ENCODE measurements at places on chromosomes 16 and 17.

DNA sequence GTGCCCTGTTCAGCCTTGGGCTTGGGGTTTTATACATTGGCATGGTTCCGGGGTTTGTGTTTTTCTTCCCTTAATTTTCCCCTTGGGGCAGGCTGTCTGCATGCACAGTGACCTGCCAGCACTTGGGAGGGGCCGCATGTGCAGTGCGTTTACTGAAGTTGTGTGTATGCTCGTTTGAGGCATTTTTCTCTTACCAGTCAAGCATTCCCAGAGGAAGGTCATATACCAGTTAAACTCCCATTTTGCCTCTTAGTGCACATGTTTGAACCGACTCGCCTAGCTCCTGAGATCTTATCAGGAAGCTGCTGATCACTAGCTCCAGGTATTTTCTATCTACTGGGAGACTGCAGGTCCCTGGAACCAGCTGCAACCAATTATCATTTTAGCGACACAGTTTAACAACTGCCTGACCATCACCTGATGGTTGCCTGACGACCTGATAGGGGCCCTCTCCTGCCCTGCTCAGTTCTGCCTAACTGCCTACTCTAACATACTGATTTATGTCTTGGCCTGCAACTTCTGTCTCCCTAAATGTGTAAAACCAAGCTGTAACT, 51.4 kb downstream of the MFSD11 start:
- no peak for DNase-seq

GRCh38 chr17:17866425-17866824, 29.6 kb upstream of the SREBF1 start:
- no peak for DNase-seq

DNA sequence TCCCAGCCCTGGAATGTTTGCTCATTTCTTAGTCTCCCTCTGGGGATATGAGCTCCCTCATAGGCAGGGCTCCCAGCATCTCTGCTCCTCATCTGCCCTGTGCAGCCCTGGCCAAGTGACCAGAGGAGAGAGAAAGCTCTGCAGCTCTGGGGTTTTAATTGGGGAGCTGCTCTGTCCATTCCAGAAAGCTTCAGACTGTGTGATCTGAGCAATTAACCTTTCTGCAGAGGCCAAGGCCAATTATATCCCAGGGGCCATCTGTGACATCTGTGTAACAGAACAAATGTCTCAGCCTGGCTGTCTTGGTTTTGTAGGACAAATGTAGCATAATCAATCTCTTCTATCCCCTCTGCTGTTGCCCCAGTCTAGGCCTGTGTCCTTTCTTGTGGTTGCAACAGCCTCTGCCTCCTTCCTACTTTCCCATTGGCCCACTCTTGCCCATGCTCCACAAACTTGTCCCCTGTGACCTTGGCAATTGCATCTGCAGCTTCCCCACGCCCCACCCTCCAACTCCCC, 156.0 kb downstream of the GSG1L start:
- no peak for DNase-seq

DNA sequence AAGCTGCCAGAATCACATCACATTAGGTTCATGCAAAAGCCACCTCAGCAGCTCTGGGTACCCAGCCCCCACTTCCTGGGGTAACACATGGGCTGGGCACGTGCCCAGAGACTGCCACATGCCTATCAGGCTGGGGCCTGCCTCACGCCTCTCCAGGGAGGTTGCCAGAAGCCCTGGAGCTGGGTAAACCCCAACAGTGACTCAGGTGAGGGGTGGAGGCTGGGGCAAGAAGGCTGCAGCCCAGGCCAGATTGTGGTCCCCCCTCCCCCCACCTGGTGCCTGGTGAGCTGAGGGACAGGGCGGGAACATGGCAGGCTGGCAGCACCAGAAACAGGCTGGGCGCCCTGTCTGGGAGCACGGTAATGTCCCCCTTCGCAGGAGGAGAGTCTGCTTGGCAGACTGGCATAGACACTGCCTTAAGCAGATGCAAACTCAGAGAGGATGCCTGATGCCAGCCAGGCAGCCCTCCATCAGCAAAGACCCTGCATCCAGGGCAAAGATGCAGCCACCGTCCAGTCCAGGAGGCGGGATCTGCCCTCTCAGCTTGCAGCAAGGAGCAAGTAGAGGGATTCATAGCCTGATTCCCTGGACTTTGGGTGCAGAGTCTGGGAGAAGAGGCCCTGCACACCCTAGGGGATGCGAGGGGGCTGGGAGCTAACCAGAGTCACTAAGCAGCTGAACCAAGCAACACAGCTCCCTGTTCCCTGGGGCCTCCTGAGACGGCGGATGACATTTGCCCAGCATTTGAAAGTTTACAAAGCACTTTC, 28.8 kb downstream of the NGFR start:
- DNase-seq = no peak

DNA sequence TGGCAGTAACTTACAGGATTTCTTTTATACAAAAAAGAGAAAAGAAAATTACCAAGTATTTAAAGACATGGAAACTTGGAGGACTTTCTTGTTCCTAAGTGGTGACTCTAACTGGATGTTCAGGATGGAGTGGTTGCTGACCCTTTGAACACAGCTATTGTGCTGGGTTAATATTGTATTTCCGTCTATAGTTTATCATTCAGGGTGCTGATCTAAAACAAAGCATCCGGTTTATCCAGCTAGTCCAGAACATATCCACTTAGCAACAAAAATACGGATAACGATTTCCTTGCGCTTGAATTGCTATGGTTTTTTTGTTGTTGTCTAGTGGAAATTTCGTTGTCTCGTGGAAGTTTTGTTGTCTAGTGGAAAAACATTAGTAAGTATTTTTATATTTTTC, 38.2 kb downstream of the SNTB2 start:
- no peak for DNase-seq

DNA sequence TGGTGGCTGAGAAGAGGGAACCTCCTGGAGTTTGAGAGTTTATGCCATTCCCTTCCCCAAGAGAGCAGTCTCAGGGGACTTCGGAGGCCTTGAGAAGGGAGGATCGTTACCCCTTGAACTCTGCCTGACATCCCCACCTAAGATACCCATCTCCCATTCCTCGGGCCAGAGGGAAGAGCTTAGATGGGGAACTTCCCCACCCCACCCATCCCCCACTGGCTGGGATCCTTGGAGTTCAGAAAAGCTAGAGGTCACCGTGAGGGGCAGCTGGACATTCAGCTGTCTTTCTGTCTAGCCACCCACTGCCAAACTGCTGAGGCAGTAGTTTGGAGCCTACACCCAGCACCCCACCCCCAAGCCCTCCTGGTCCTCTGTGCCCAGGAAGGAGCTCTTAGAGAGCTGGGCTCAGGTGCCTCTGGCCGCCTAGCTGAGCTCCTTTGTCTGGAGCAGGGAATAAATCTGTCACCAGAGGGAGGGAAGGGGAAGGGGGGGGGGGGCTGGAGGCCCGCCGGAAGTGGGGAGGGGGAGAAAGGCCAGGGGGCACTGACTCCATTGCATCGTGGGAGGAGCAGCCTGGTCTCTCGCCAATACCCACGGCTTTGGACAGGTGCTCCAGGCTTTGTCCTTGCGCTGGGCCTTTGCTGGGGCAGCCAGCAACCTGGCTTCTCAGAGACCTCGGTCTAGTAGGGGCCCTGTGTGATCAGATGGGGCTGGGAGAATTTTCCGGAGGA, 1.0 kb downstream of the HSD11B2 start:
- DNase-seq = no peak

GRCh38 chr16:4976611-4977145, 18.5 kb downstream of the SEC14L5 start:
- DNase-seq = no peak

GRCh38 chr17:48123111-48123510, 15.5 kb downstream of the SNX11 start:
- DNase-seq = no peak

- no peak for DNase-seq
These were observed 12.8 kb upstream of the CBX8 start for GRCh38 chr17:79809530-79810129.

DNA sequence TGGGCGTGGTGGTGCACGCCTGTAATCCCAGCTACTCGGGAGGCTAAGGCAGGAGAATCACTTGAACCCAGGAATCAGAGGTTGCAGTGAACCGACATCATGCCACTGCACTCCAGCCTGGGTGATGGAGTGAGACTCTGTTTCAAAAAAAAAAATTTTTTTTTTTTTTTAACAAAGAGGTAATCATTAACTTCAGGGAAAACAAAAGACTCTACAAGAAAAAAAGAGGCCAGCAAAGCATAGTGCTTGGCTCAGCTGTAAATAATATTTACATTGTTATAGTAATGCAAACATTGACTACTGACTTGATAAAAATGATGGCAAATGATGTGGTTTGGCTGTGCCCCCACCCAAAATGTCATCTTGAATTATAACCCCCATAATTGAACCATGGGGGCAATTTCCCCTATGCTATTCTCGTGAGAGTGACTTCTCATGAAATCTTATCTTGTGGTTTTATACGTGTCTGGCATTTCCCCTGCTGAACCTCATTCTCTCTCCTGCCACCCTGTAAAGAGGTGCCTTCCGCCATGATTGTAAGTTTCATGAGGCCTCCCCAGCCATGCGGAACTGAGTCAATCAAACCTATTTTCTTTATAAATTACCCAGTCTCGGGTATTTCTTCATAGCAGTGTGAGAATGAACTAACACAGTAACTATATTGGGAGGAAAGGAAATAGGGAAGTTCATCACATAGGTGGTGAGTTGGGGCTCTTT, 12.7 kb upstream of the SSTR2 start:
- no peak for DNase-seq

DNA sequence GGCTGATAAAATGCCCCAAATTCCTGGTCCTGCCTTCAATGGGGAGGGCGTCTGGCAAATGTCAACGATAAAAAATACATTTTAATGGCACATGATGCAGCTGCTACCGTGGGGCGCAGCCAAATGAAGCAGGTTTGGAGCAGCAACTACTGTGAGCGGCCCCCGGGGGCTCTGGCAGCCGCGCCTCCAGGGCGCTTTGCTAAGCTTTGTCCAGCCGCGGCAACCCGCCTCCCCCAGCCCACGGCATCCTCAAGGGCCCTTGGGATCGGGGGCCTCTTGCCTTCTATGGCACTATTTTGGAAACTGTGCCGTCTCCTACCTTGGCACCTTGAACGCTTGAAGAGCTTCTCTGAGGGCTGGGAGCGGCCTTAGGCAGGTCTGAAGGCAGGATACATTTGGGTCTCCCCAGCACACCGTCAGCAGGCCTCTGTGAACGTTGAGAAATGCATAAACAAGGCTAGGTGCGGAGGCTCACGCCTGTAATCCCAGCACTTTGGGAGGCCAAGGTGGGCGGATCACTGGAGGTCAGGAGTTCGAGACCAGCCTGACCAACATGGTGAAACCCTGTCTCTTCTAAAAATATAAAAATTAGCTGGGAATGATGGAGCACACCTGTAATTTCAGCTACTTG, 25.1 kb downstream of the TBX4 start:
- DNase-seq = no peak

DNA sequence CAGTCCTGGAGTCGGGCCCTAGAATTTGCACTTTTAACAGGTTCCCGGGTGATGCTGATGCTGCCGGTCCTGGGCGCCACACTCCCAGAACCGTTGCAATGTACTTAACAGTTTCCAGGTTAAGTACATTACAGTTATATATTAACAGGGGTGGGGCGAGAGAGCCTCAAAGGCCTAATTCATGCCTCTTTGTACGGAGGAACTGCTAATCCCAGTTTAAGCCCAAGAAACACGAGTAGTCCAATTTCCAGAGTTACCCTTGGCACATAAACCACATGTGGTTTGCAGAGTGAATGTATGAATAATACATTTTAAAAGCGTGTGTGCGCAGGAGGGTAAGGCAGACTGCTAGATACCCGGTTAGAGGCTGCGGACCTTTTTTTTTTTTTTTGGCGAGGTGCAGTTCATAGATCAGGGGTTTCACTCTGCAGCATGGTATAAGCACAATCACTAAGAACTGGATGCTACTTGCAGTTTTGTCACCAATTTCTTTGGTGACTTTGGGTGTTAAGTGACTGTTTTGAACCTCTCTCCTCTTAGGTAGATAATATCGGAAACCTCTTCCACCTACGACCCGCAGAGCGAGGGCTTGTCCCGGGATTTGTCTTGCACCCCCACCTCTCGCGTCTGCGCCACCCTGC, 713 bp downstream of the COX11 start:
- no peak for DNase-seq

DNA sequence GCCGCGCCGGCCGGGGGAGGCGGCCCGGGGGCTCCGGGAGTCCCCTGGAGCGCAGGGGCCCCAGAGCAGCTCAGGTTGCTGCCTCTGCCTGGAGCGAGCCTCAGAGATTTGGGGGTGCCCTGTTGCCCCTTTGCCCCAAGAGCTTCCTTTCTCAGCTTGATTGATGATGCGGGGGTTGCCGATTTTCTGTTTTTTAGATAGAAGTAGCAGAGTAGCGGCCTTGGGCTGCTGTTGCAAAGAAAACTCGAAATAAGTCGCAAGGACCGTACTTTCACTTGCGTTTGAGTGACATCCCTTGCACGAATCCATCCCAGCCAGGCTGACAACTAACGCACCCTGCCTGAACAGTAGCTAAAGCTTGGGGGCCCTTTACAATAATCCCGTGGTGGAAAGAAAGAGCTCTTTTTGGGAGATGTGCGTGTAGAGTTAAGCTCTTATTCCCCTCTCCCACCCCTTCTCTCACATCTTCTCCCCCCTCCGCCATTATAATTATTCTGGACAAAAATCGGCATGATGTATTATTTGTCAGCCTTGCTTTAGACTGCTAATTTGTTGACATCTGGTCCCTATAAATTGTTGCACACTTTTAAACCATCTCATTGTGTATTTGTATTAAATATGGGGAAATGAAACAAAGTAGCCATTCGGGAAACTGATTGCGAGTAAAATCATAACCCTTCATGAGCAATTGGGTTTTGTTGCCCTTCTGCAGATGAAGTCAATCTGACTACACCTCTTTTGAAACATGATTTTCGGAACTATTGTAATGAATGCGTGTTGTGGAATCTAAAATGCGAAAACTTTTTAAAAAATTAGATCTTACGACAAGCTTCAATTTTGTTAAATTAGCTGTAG, 873 bp downstream of the USP10 start:
- peak; percentile 8 for DNase-seq

GRCh38 chr17:13596241-13596923, 5.3 kb downstream of the HS3ST3A1 start:
- no peak for DNase-seq

DNA sequence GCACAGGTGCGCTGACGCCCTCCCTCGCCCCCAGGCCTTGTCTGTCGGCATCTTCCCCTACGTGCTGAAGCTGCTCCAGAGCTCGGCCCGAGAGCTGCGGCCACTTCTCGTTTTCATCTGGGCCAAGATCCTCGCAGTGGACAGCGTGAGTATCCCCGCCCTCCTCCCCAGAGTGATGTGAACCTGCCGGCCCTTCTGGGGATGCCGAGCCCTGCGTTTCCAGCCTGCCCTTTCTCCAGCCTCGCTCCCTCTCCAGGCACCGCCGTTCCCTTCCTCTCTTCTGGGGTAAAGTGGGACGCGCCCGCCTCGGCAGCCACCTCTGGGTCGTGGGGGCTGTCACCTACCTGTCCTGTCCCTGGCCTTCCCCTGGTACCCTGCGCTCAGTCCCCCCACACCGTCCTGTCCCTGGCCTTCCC, 133.9 kb upstream of the CHMP6 start:
- no peak for DNase-seq

- no peak for DNase-seq
These were observed 16.7 kb downstream of the C16orf54 start for GRCh38 chr16:29729116-29729521.

- DNase-seq = no peak
These were observed 256.0 kb upstream of the CACNG5 start for GRCh38 chr17:66578781-66579489.

Measured in CD4-positive, alpha-beta T cell (primary cell).